ENCODE measurements at places on chromosomes 5 and 9.

GRCh38 chr5:68592351-68592750 lies 376.8 kb downstream of the PIK3R1 start:
- no peak for DNase-seq

GRCh38 chr9:124332361-124333202 lies 74.8 kb downstream of the NEK6 start:
- DNase-seq: no peak

GRCh38 chr9:76372336-76372735 lies 21.9 kb downstream of the RFK start:
- no peak for DNase-seq

GRCh38 chr5:172680921-172681320 lies 39.9 kb downstream of the NEURL1B start:
- no peak for DNase-seq

DNA sequence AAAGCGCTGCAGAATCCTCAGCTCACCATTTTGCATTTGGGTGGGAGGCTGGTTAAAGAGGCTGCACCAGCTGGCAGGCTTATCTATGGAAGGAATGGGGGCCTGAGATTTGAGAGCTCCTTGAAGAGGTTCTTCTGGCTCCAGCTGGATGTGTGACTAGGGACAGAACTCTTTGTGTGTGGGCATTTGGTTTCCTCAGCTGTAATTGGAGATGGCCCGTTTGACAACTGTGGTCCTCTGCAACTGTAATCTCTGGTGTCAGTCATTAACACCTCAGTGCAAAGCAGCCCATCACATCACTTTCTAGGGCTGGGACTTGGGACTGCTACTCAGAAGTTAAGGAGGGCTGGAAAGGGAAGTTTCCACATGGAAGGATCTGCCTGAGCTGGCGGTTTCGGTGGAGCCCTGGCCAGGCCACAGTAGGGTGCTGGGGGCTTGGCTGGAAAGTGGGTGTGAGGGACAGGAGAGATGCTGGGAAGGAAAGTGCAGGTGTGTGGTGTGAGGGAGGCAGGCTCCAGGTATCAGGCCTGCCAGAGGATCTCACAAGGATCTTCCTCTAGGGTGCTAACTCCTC lies 193.8 kb downstream of the GADD45G start:
- DNase-seq: no peak

- DNase-seq: no peak
These were observed 89.3 kb downstream of the ALDH1A1 start for GRCh38 chr9:72863456-72864094.

DNA sequence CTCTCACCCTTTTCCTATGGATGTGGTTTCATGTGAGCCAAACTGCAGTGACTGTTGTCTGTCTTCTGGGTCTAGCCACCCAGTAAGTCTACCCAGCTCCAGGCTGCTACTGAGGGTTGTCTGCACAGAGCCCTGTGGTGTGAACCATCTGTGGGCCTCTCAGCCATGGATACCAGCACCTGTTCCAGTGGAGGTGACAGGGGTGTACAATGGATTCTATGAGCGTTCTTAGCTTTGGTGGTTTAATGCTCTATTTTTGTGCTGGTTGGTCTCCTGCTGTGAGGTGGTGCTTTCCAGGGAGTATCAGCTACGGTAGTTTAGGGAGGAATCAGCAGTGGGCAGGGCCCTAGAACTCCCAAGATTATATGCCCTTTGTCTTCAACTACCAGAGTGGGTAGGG lies 186.7 kb downstream of the NR2F1-AS1 start:
- DNase-seq: no peak

DNA sequence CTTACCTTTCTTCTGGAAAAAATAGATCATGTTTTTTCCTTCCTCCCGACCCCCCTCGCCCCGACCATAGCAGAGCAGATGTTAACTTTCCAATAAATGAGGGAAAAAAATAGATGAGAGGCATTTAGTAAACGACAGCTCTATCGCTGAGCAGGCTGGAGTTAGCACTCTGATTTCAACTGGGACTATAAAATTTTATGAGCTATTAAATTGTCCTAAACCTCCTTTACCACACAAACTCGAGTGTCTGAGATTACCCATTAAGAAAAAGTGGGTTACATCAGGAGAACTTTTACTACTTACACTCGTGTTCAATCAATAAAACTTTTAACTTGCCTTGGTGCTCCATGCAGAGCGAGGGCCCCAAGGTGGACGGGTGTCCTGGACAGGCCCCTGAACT lies 59.8 kb upstream of the RNU6ATAC start:
- DNase-seq: no peak

DNA sequence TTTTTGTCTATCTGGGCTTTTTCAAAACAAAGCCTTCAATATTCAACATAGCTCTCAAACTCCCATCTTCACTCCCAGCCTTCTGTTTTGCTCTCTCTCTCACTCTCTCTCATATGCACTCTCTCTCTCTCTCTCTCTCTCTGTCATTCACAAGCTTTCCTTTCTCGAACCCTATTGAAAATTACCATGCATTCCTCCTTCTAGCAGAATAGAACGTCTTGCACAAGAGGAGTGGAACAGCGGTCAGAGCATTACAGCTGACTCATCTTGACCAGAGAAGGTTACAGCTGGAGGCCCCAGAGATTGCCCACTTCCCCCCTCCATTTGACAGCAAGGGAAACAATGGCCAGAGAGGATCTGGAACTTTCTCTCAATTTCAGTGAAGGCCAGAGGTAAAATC lies 51.0 kb upstream of the LIFR start:
- no peak for DNase-seq

Measured in CD4-positive, alpha-beta T cell treated with Interleukin-17A for 4 hours (primary cell).